Neural progenitor cell (in vitro differentiated cells): ENCODE measurements at places on chromosomes 5 and 9. TPM values are rescaled to one million over a fixed set of nuclear protein-coding genes. Genes with fewer than 3 reads are reported as not detected.

GRCh38 chr5:54915466-54916027 lies 69.8 kb downstream of the ESM1 start:
- H3K4me1 ChIP-seq: no peaks in the 10 kb centered on the region
- no peaks in the 10 kb centered on the region for H3K36me3 ChIP-seq
- no peak for DNase-seq

The CARD9 gene
- 0.96 TPM in 1 of 2 replicates, not detected in the other for total RNA-seq

GRCh38 chr9:121282277-121283079 lies 14.5 kb downstream of the GSN start:
- no peak overlapping the region for H3K4me3 ChIP-seq
- DNase-seq: no peak
- H3K36me3 ChIP-seq: no peaks in the 10 kb centered on the region
- H3K27ac ChIP-seq: no peak overlapping the region
- H3K4me1 ChIP-seq: peaks cover 35% of the 10 kb centered on the region

- H3K36me3 ChIP-seq: no peaks in the 10 kb centered on the region
- no peak for DNase-seq
- no peak overlapping the region for H3K4me3 ChIP-seq
- H3K4me1 ChIP-seq: no peaks in the 10 kb centered on the region
Observed at GRCh38 chr5:1743769-1744085, 55.9 kb downstream of the MRPL36 start.

GRCh38 chr9:77016526-77017504 lies 2.6 kb upstream of the FOXB2 start:
- peak; percentile 71 for DNase-seq
- peaks cover 45% of the 10 kb centered on the region for H3K4me1 ChIP-seq
- H3K27ac ChIP-seq: no peak overlapping the region
- peak overlapping the region; percentile 46 for H3K4me3 ChIP-seq
- H3K36me3 ChIP-seq: no peaks in the 10 kb centered on the region
- peaks cover 100% of the 10 kb centered on the region for H3K27me3 ChIP-seq

DNA sequence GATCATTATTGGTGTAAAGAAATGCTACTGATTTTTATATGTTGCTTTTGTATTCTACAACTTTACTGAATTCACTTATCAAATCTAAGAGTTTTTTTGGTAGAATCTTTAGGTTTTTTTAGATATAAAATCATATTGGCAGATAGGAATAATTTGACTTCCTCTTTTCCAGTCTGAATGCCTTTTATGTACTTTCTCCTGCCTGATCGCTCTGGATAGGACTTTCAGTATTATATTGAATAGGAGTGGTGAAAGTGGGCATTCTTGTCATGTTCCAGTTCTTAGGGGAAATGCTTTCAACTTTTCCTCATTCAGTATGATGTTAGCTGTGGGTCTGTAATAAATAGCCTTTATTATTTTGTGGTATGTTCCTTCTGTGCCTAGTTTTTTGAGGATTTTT lies 8.3 kb downstream of the AHRR start:
- H3K27me3 ChIP-seq: peaks cover 13% of the 10 kb centered on the region
- no peaks in the 10 kb centered on the region for H3K36me3 ChIP-seq
- no peak overlapping the region for H3K27ac ChIP-seq
- no peaks in the 10 kb centered on the region for H3K4me1 ChIP-seq
- H3K4me3 ChIP-seq: no peak overlapping the region

DNA sequence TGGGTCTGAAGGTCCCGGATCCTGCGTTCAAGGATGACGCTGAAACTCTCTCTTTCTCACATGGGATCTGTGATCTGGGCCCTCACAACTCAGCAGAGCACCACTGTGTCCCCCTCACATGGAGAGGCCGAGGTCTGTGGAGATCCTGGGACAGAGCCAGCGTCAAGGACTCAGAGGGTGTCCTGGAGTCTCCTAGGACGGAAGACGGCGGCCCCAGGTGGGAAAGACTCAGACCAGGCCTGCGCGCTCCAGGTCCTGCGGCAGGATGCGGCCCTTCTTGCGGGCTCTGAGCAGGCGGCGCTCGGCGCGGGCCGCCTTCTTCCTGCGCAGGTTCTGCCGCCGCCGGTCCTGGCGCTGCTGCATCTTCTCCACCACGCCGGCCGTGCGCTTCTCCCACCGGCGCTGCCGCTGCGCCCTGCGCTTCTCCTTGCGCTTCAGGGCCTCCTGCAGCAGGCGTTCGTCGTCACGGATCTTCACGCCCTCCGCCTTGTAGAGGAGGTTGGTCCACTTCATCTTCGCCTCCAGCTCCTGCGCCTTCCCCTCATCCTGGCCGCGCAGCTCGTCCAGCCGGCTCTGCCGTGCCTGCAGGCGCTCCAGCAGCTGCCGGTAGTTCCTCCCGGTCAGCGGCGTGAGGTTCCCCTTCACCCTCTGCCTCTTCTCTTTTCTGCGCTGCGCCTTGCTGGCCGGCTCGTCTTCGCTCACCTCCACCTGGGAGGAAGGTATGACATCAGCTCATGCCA lies 4.2 kb downstream of the SURF6 start:
- H3K4me3 ChIP-seq: no peak overlapping the region
- no peaks in the 10 kb centered on the region for H3K36me3 ChIP-seq
- peaks cover 10% of the 10 kb centered on the region for H3K4me1 ChIP-seq
- no peak overlapping the region for H3K27ac ChIP-seq
- H3K27me3 ChIP-seq: no peaks in the 10 kb centered on the region

The SPATA31C1 gene
- not detected in 2 replicates for total RNA-seq

DNA sequence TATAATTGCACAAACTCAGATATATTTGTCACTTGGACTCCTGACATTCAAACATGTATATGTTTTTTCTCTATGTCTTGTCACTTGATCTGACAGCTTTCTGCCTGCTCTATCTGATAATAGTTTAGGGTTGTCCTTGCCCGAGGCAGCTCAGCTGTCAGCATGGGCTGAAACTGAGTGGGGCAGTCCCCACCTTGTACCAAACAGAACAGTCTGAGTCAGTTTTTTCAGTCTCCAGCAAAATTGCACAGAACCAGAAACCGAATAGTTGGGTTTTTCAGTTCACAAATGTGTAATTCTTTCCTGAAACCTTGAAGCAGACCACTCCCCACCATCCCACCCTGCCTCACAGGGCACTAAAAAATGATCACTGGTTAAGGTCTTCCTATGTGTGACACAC lies 9.5 kb upstream of the HAND1 start:
- peaks cover 98% of the 10 kb centered on the region for H3K27me3 ChIP-seq
- H3K4me3 ChIP-seq: no peak overlapping the region
- no peaks in the 10 kb centered on the region for H3K36me3 ChIP-seq
- H3K4me1 ChIP-seq: peaks cover 6% of the 10 kb centered on the region
- DNase-seq: no peak
- H3K27ac ChIP-seq: no peak overlapping the region

DNA sequence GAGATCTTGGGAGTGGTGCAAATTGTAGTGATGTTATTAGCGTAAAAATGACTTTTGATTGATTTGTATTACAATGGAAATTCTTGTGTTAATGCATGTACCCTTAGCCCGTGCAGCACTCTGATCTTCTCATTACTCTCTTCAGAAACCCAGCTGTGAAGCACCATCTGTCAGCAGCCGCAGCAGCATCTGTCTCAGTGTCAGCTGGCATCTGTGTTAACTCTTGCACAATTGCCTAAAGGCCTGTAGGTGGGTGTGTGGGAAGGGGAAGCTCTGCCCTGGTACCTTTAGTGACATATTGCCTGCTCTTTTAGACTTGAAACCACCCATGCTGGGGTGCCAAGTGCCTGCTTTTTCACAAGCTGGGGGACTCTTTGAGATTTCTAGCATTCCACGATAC lies 101.3 kb downstream of the FBXL7 start:
- H3K27ac ChIP-seq: no peak overlapping the region
- H3K4me3 ChIP-seq: no peak overlapping the region
- no peaks in the 10 kb centered on the region for H3K27me3 ChIP-seq
- no peaks in the 10 kb centered on the region for H3K36me3 ChIP-seq
- peaks cover 14% of the 10 kb centered on the region for H3K4me1 ChIP-seq

The ROPN1L gene
- total RNA-seq: 0.22 TPM in 1 of 2 replicates, not detected in the other

DNA sequence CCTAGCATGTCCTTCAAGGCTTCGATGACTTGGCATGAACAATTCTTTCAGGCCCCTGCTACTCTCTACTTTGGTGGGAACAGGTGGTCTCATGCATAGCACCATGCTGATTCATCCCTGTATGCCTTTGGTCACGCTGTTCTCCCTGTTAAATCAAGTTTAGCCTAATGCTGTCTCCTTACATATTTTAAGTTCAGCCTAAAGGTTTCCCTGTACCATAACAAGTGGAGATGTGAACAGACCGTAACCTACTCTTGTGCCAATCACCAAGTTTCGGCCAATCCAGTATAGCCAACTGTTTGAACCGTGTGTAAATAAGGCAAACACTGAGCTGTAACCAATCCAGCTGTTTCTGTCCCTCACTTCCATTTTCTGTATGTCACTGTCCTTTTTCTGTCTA lies 8.0 kb downstream of the GAS1 start:
- no peak for DNase-seq
- no peaks in the 10 kb centered on the region for H3K27me3 ChIP-seq

The PTGS1 gene
- total RNA-seq: 1.8 and 2.2 TPM in 2 replicates

DNA sequence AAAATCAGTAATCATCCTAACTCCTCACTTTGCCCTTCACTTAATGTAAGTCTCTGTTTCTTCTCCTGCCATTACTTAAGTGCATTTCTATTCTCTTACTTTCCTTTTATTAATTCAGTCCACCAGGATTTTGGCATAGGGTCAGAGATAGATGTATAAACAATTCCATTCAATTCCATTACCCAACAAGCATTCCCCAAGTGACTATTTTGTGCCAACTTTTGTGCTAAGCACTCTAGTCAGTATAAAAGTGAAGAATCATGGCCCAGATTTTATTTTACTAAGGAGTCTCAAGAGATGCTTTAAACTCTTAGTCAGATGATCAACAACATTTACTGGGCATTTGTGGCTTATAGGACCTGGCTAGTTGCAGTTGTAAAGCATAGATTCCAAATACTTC lies 159.3 kb downstream of the DMAC1 start:
- no peak for DNase-seq
- no peaks in the 10 kb centered on the region for H3K27me3 ChIP-seq
- H3K4me3 ChIP-seq: no peak overlapping the region
- H3K4me1 ChIP-seq: no peaks in the 10 kb centered on the region
- no peak overlapping the region for H3K27ac ChIP-seq
- no peaks in the 10 kb centered on the region for H3K36me3 ChIP-seq

DNA sequence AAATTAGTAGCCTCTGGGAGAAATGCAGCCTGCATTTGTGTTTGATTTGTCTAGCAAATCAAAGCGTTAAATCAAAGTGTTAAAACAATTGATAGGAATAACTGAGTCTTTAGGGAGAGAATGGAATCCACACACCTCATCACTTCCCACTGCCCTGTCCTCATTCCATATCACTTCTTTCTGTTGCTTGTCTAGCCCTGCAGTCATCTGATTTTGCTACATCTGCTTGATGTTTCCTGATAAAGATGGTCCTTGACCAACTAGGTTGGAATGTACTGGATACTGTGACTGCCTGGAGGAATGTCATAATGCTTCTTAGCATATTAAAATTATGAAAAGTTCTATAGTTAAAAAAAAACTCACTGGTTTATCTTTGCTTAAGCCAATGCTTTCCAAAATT lies 119.9 kb downstream of the DOCK2 start:
- DNase-seq: no peak
- peaks cover 4% of the 10 kb centered on the region for H3K4me1 ChIP-seq
- no peak overlapping the region for H3K27ac ChIP-seq
- no peak overlapping the region for H3K4me3 ChIP-seq
- no peaks in the 10 kb centered on the region for H3K36me3 ChIP-seq
- no peaks in the 10 kb centered on the region for H3K27me3 ChIP-seq
